ENCODE measurements at places on chromosomes 2 and 18.
A peak's percentile ranks its signal among the peaks of the same experiment; 100 is the strongest.

DNA sequence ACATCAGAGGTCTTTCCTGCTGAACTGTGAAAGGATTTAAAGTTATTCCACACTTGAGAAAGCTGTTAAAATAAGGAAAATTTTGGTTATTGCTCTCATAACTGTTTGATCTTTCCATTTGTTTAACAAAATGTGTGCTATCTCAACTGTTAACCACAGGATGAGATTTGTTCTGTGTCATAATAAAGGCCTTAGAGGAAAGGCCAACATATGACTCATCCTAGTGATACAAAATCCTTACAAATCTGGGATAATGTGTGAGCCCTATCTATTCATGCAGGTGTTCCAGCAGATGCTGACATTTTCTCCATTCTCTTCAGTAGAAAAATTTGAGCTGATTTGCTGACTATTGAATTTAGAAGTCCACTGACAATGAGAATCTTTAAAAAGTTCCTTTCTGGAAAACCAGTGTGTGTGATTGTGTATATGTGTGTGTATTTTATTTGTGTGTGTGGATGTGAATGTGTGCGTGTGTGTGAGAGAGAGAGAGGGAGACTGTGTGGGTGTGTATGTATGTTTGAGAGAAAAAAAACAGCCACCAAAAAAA, 1111.9 kb upstream of the GYPC start:
- no peak for DNase-seq

- DNase-seq: no peak
Observed at GRCh38 chr2:126644630-126645191, 11.2 kb upstream of the GYPC start.

GRCh38 chr2:96495982-96496629, 9.1 kb downstream of the NEURL3 start:
- peak; percentile 30 for DNase-seq

- DNase-seq: no peak
Observed at GRCh38 chr2:215604606-215605005, 168.7 kb upstream of the FN1 start.

DNA sequence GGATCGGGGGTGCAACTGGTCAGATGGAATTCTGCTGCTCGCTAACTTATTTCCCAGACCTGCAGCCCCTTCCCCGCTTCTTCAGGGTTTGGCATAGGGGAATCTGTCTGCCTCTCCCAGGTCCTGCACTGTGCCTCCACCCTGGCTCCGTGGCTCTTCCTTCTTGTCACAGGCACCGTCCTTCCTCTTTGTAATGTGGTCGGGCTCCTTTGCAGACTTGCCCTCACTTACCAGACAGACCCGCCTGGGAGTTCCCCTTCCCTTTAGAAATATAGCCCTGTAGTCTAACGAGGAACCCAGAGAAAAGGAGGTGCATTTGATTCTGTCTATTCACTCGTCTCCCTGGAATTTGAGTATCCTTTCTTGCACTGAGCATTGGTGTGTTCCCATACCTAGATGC, 63.9 kb upstream of the PAX8 start:
- DNase-seq: no peak

DNA sequence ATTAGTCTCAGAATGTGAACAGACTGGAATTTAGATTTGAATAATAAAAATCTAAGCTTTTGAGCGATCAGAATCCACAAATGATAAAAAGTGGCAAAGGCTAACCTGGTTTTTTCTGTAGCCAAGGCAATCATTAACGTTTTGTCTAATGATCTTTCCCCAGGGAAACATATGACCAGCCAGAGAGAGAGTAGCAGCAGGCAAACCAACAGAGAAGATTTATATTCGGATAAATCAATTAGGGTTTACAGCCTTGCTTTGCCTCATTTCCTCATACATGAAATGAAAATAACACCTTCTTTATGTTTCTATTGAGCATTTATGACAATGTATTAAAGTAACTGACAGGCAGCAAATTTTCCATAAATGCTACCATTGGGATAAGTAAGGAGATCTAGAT, 14.5 kb downstream of the TIA1 start:
- DNase-seq: no peak

DNA sequence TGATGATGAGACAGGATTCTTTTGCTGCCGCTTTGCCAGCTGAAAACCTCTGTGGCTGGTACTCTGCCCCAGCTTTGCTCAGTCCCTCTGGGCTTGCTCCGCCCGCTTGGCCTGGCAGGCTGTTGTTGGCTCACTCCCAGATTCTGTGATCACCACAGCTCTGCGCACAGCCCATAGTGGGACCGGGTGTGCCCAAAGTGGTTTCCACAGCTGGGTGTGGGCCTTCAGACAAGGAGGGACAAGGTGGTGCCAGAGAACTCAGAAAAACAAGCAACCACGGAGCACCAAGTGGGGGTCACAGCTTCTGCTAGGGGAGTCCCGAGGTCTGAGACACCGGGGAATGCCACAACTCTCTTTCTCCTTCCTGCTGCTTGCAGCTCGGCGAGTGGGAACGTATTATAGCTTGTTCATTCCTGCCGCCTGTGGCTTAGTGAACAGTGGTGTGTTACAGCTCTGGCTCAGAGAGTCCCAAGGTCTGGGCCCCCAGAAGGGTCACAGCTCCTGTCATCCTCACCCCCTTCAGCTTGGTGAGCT, 9.2 kb upstream of the KYNU start:
- DNase-seq: peak; percentile 78

DNA sequence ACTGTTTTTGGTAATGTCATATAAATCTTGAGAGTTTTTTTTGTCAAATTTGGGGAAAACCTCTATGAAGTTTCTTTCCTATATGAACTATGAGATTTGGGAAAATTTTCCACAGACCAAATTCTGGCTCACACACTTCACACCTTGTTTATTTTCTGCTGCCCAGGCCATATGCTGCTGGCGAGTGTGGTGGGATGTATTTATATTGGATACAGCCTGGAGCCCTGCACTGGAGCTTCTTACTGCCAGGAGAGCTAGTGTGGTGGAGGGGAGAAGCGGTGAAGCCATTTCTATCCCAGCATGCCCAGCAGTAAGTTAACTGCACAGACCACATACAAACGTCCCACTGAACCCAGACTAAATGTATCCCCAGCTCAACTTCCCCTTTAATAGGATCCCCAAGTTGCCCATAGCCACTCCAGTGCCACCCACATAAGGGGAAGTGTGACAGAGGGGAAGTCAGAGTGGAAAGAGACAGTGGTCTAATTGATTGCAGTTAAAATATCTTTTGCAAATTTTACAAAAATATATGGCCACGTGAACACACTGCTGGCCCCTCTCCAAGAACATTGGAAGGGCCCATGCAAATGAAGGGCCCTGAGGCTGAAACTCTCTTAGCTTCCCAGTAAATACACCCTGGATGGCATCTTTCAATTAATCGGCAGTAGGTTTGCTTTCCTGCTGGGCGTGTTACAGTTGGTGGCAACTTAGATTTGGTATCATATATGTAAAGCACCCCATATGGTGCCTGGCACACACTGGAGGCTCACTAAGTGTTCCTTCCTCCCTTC, 146.6 kb upstream of the ITGA6 start:
- DNase-seq: no peak

GRCh38 chr2:76268484-76268883, 557.8 kb upstream of the GCFC2 start:
- no peak for DNase-seq

DNA sequence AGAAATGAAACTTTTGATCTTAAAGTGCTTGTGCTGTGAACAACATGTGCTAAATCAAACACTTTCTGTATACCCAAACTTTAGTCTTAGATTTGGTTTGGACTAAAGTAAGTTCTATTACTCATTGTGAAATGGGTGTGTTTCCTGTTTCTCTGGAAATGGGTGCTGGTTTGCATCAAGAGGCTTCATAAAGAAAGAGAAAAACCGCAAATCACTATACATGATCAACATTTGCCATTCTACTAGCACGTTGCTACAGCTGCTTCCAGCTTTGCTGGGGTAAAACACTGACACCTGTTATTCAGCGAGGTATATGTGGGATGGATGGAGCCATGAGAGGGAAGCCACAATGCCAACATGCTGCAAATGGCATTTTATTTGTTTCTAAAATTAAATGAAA, 547.0 kb upstream of the ACVR2A start:
- DNase-seq: no peak

- no peak for DNase-seq
Observed at GRCh38 chr2:177076636-177077179, 135.9 kb upstream of the HNRNPA3 start.

DNA sequence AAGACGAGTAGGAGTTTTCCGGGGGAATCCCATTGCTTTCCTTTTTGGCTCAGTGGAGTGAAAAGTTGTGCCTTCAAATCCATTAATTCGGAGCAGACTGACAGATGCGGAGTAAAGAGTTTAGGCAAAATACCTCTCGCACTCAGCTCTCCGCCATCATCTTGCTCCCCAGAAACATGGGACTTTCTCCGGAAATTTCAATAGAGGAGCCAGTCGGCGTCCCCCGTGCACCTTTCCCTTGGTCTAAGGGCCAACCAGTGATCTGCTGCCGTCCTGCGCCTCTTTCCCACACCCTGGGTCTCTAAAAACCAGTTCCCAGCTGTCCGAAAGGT, 318 bp downstream of the TYW5 start:
- no peak for DNase-seq

DNA sequence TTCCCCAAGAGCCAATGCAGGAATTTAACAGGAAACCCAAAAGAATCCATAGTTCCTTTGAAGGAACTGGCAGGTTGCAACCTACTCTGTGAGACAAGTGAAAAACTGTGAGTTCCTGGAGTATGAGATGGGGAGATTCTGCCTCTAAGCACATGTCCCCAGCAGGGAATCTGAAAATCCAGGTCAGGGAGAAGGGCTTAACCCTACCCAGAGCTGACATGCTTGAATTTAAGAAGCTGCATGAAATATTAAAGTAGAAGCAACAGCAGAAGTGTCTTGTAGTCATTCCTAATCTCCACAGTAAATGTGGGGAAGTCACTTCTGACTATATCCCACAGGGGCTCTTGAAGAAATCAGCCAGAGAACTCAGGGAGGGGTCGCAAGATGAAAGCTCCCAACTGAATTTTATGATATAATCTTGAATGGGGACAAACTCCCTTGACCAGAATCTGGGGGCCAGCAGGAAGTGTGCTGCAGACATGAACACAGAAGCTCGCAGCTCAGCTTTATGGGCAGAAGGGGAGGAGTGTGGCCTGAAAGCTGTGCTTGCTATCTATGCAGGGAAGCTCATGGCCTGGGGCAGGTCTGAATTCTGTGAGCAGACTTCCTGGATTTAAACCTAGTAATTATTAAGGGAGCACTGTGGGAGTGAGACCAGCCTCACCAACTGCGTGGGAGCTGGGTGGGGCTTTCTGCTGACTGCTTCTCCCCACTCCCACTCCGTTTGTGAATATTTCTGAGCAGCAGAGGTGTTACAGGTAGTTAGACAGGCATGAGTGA, 184.1 kb upstream of the KYNU start:
- no peak for DNase-seq

- no peak for DNase-seq
Observed at GRCh38 chr2:207372483-207372882, 157.3 kb upstream of the CREB1 start.

DNA sequence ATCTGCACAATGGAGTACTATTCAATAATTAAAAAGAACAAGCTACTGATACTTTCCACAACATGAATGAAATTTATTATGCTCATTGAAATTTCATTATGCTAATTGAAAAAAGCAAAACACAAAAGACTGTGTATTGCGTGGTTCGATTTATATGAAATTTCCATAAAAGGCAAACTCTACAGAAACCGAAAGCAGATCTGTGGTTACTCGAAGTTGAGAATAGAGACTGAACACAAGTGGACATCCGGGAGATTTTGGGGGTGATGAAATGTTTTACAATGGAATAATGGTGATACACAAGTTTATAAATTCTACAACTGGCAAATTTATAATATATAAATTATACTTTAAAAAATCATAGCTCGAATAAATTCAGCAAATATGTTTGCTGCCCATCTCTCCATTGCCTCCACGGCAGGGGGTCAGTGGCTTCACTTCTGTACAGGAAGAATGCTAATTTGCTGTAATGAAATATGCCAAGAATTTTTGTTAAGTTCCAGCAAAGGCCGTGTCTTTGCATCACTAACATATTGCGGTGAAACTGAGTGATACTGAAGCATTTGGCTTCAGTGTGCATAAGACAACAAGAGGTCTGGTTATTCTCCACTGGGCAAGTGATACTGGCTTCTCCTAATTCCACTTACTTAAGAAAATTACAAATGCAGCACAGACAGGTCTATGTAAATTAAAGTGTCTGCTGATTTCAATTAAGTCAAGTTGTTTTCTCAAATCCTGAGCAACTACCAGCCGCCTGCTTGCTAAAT, 96.7 kb downstream of the TMEM163 start:
- no peak for DNase-seq

DNA sequence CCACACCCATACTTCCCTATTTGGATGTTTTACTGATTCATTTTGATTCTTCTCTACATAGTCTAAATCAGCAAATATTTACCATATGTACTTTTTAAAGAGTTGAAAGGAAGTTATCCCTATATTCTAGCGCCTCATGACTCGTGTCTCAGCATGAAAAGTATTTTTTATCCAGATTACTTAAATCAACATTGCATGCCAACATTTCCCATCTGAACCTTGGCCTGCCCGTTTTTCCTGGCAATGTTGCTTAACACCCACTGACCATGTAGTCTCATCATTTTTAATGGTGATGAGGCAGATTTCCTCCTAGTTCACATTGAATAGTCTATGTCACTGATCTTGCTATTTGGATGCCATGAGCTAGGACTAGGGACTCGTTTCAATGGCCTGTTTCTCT, 13.2 kb upstream of the SCYGR5 start:
- DNase-seq: no peak

- no peak for DNase-seq
Observed at GRCh38 chr2:171791361-171791760, 102.7 kb downstream of the SLC25A12 start.

DNA sequence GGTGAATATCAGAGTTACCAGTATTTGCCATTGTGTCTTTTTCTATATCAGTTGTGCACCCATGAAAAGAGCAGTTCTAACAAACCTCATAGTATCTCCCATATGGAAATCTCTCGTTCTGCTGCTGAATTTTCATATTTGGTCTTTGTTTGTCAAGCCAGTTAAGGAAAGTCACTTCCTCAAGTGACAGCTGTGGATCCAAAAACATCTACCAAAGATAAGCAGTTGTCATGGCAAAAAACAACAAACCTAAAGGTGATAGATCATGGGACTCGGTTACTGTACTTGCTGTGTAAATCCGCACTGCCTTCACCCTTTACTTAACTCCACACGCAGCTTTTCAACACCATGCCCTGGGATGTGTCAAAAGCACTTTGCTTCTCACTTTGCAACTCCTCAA, 17.3 kb downstream of the BMP10 start:
- DNase-seq: no peak

- DNase-seq: no peak
Observed at GRCh38 chr2:26767894-26768487, 3.9 kb downstream of the SLC35F6 start.

GRCh38 chr2:177072090-177072489, 140.5 kb upstream of the HNRNPA3 start:
- DNase-seq: no peak

GRCh38 chr2:127110985-127111384, 4.0 kb upstream of the BIN1 start:
- DNase-seq: no peak

GRCh38 chr2:142642650-142643049, 234.8 kb upstream of the KYNU start:
- no peak for DNase-seq
